NCI-H2107 (cell line): ENCODE measurements at places on chromosomes 1 and 21.

GRCh38 chr1:209766051-209766450, 10.2 kb downstream of the TRAF3IP3 start:
- no peak for DNase-seq

- DNase-seq = no peak
Observed at GRCh38 chr21:45055861-45056260, 18.5 kb upstream of the ADARB1 start.

DNA sequence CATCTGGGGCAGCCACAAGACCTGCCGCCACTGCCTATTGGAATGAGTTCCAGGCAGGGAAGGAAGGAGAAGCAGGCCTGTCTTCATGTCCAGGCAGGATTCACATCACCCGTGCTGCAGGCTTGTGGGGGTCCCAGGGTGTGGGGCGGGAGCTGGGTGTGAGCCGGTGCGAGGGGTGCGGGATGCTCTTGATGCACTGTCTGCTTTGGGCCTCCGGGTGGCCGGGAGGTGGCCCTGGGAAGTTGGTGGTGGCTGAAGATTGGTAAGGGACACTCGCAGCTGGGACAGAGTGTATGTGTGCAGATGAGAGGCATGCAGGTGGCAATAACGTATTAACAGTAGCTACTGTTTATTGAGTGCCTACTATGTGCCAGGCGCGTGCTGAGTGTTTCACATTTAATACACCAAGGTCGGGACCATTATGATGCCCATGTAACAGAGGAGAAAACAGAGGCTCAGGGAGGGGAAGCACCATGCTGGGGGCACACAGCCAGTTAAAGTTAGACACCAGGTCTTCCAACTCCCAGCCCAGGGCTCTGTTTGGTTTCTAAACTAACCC, 3.3 kb downstream of the CROCC start:
- no peak for DNase-seq

GRCh38 chr1:167943541-167943940, 6.7 kb upstream of the MPC2 start:
- DNase-seq = no peak
